Fibroblast of lung (primary cell): ENCODE measurements at places on chromosomes 5 and 9.

DNA sequence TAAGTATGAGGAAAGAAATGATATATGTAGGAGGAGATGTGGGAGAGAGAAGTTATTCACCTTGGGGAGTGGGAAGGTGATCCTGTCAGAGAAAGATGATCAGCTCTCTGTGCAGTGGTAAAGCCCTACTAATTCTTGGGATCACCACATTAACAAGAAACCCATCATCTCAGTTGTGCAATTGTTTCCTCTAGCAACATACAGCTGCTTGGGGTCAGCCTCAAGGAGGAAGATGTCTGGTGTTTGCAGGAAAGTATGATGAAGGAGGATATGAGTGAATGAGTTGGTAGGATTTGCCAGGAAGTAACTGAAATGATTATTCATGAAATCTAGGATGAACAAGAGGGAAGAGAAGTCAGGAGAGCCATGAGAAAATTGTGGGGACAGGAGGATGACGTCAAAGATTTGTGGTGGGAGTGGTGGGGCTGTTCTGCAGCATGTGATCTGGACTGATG lies 50.1 kb downstream of the TNFSF8 start:
- DNase-seq = no peak

GRCh38 chr9:114911167-114911821 lies 19.1 kb downstream of the TNFSF8 start:
- DNase-seq = peak; percentile 35

DNA sequence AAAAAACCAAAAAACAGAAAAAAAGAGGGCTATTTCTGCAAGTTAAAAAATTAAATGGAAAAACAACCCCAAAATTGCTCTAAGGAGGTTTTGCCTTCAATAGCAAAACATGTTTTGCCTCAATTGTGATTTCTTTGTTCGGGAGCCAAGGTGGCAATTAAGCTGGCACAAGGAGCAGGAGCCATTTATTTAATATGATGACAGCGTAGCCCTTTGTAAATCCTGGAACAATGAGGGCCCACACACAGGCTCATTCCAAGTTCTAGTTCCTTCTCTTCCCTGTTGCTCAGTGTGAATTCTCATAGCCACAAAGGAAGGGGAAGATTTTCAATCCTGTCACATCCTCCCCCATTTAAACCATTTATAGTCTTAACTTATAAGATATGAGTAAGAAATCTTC lies 353.2 kb downstream of the PDE4D start:
- no peak for DNase-seq

GRCh38 chr5:131148835-131149234 lies 16.2 kb downstream of the HINT1 start:
- no peak for DNase-seq

- no peak for DNase-seq
Observed at GRCh38 chr5:81820863-81821262, 70.0 kb upstream of the SSBP2 start.

DNA sequence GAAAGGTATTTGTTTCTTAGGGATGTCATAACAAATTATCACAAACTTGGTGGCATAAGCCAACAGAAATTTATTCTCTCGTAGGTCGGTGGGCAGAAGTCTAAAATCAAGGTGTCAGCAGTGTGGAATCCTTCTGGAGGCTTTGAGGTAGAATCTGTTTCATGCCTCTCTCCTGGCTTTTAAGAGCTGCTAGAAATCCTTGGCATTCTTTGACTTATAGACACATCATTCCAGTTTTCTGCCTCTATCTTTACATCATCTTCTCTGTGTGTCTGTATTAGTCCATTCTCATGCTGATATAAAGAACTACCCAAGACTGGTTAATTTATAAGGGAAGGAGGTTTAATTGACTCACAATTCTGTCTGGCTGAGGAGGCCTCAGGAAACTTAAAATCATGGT lies 488.1 kb upstream of the PAPPA start:
- DNase-seq = no peak

DNA sequence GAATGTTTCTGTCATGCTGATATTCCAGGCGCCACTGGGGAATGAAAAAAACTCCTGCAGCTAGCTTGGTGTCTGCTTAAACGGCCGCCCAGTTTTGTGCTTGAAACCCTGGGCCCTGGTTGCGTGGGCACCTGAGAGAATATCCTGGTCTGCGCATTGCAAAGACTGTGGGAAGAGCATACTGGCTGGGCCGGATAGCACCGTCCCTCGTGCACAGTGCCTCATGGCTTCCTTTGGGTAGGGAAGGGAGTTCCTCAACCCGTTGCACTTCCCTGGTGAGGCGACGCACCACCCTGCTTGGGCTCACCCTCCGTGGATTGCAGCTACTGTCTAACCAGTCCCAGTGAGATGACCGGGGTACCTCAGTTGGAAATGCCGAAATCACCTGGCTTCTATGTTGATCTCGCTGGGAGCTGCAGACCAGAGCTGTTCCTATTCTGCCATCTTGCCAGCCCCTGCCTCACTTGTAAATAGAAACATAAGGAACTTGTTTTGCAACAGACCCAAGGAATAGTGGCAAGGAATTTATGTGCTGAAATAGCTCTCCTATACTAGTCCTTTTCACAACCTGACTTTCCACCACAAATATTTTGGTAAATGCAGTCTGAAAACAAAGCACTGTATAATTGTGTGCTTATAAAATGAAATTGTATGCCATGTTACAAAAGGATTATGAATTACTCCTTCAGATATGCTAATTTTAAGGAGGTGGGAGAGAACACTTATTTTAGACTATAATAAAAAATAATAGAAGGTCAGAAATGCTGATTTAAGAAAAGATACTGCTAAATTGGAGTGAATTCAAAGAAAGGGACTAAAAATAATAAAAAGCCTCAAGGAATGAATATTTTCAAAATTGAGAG lies 90.3 kb downstream of the ADAMTSL1 start:
- no peak for DNase-seq

- no peak for DNase-seq
Observed at GRCh38 chr5:172282272-172283019, 1.1 kb downstream of the UBTD2 start.

- no peak for DNase-seq
Observed at GRCh38 chr9:81092057-81092456, 597.3 kb downstream of the TLE1 start.

DNA sequence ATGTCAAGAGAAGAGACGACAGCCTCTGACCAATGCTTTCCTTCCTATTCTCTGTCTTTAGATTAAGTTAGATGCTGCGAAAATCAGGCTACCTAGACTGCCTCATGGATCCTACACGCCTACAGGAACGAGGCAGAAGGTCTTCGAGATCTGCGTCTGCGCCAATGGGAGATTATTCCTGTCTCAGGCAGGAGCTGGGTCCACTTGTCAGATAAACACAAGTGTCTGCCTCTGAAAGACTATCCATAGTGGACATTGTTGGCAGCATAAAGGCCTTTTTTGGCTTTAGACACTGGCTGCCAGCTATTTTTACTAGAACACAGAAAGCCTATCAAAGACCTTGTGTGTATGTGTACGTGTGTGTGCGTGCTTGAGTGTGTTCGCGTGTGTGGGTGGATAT lies 90.9 kb upstream of the PPP1R2B start:
- DNase-seq = no peak

DNA sequence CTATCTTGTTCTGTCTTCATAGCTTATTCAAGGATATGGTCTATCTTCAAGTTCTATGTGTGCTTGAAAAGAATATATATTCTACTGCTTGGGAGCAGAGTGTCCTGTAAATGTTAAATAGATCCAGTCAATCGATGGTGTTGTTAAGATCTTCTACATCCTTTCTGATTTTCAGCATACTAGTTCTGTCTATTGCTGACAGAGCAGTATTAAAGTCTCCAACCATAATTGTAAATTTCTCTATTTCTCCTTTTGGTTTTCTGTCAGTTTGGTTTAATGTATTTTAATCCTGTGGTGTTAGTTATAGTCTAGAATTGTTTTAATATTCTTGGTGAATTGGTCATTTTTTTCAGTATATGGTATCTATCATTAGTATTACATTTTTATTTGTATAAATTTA lies 124.0 kb upstream of the COX7C start:
- no peak for DNase-seq

GRCh38 chr9:129469188-129469987 lies 151.5 kb downstream of the C9orf50 start:
- no peak for DNase-seq

DNA sequence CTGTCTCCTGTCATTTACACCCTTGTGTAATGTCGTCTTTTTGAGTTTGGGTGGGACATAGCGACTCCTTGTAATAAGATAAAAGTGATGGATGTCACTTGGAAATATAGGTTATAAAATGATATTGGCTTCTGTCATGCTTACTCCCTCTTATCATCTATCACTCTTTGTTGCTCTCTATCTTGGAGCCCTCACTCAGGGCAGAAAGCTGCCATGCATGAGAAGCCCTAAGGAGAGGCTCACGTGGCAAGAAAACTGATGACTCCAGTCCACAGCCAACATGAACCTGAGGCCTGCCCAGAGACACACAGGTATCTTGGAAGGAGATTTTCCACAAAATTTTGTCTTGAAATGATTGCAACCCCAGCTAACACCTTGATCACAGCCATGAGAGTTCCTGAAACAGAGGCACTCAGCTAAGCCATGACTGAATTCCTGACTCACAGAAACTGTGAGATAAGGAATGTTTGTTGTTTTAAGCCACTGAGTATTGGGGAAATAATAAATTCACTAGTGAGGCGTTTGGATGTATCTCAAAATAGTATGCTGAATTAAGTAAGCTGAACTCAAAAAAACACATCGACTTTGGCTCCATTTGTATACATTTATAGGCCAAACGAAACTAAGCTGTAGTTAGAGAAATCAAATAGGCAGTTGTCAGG lies 216.7 kb downstream of the CDH18 start:
- peak; percentile 58 for DNase-seq

- DNase-seq = no peak
Observed at GRCh38 chr9:101362450-101362849, 22.4 kb downstream of the BAAT start.

- no peak for DNase-seq
Observed at GRCh38 chr9:5696884-5697283, 68.0 kb downstream of the RIC1 start.

GRCh38 chr5:143557061-143557818 lies 153.8 kb upstream of the NR3C1 start:
- peak; percentile 90 for DNase-seq

- no peak for DNase-seq
Observed at GRCh38 chr9:133226219-133227171, 17.4 kb upstream of the OBP2B start.
